ENCODE measurements at places on chromosomes 4 and X.
A peak's percentile ranks its signal among the peaks of the same experiment; 100 is the strongest.

- DNase-seq, result no peak
Measured at GRCh38 chrX:134418317-134419113, 41.5 kb upstream of the HPRT1 start.

DNA sequence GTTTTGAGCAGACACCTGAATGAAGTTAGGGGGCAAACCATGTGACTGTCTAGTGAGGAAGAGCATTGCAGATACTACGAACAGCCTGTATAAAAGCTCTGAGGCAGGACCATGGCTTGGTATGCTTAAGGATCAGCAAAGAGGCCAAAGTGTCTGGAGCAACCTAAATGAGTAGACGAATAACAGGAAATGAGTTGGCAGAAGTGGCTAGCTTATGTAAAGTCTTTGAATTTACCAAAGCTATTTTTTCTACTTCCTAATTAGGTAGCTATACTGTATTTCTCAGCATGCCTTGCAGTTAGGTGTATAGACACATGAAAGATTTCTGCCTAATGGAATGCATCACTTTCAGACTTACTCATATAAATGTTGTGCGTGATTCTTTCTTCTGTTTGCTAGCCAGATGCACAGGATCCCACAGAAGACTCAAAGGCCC, 9.3 kb upstream of the GPRIN3 start:
- no peak for DNase-seq

- DNase-seq, result no peak
Measured at GRCh38 chrX:134202561-134202960, 34.4 kb upstream of the CCDC160 start.

DNA sequence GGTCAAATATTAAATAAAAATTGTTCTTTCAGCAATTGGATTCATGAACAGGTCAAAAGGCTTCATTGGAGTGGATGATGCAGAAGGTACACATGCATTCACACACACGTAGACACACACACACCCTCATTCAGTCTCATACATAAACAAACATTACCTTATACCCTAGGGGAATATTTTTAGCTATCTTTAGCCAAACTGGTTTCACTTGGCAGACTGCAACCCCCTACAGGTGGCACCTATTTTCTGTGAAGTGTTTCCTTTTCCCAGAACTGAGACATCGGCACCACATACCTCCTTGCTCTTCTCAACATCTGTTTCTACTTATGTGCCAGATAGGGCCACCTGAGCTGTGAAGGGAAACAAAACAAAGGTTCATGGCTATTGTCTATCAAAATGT, 18.5 kb upstream of the KDR start:
- DNase-seq, result no peak

DNA sequence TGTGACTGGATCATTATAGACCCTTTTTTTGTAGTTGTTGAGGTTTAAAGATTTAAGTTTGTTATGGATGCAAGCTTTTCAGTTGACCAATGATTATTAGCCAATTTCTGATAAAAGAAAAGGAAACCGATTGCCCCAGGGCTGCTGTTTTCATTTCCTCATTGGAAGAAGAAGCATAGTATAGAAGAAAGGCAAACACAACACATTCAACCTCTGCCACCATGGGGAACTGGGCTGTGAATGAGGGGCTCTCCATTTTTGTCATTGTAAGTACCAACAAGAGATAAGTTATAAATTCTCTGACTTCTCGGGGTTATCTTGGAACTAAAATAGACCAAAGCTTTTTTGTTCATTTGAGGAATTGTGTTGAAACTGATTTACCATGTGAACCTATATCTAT, at the start of gene CYBB:
Gene CYBB (plus strand): TSS at position 203 of the 400 bp plus-strand sequence. CDS start 19 bp downstream, at position 222.
- no peak for DNase-seq

DNA sequence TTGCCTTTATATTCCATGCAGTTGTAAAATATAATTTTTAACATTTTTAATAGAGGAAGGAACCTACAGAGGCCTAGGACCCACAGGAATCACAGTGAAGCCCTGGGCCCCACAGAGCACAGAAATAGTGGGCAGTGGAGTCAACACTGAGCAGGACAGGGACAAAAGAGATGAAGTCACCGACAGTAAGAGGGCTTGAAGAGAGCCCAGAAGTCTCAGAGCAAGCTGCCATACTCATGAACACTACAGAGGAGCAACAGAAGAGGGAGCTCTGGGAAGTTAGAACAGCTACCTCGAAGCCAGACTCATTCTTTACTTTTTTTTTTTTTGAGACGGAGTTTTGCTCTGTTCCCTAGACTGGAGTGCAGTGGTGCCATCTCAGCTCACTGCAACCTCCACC, 149.3 kb upstream of the TENM3 start:
- no peak for DNase-seq

- DNase-seq, result no peak
Measured at GRCh38 chrX:153873282-153874084, 12.5 kb downstream of the L1CAM start.

GRCh38 chrX:71098302-71098701, 2.7 kb downstream of the FOXO4 start:
- DNase-seq, result peak; percentile 72

GRCh38 chr4:28167411-28167810, 1306.8 kb downstream of the STIM2 start:
- no peak for DNase-seq

Measured in pons (tissue), 1 donor.